ENCODE measurements at places on chromosomes 5 and 9. TPM values are rescaled to one million over a fixed set of nuclear protein-coding genes. Genes with fewer than 3 reads are reported as not detected.

SPINK13 gene
- not detected for total RNA-seq

GNG10 gene
- 12.4 TPM for total RNA-seq

DNA sequence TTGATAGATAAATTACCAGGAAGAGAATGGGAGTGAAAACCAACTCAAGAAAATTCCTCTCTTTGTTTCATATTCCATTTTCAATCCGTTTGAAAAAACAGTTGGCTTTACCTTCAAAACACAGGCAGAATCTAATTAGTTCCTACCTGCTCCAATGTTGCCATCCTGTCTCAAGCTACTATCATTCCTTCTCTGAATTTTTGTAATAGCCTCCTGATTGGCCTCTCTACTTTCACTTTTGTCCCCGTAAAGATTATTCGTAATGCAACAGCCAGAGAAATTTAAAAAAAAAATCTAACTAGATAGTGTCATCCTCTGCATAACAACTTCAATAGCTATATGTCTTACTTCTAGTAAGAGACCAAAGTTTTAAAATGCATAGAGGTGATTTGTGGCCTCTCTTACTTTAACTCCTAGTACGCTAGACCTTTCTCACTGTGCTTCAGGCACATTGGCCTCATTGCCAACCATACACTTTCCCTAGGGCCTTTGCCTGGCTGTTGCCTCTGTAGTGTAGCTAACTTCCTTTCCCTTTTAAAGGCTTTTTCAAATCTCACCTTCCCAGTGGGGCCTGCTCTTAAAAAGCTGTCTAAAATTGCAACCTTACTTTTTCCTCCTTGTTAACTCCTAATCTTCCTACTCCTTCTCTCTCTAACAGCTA lies 311.3 kb upstream of the GRIN3A start:
- DNase-seq = no peak
- no peak overlapping the region for H3K4me3 ChIP-seq
- H3K27ac ChIP-seq = no peak overlapping the region
- no peaks in the 10 kb centered on the region for H3K4me1 ChIP-seq
- H3K36me3 ChIP-seq = no peaks in the 10 kb centered on the region
- H3K27me3 ChIP-seq = no peaks in the 10 kb centered on the region

DNA sequence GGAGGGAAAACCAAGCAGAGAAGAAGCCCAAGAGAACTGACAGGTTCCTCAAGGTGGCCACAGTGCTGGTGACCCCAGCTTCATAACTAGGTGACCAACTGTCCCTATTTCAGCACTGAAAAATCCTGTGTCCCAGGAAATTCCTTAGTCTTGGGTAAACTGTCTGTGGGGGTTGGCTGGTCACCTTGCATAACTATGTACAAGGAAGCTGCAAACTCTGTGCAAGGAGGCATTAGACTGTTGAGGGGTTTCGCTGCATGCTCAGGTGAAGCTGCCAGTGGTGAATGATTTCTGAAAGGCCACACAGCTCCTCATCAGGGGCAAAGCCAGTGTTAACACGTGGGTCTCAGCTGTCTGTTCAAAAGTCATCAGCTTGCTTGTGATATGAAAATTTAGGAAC lies 36.9 kb downstream of the PCSK5 start:
- H3K27ac ChIP-seq = no peak overlapping the region
- no peak for DNase-seq
- H3K4me1 ChIP-seq = no peaks in the 10 kb centered on the region
- no peak overlapping the region for H3K4me3 ChIP-seq
- H3K27me3 ChIP-seq = no peaks in the 10 kb centered on the region

- H3K27me3 ChIP-seq = no peaks in the 10 kb centered on the region
- no peaks in the 10 kb centered on the region for H3K36me3 ChIP-seq
- H3K4me3 ChIP-seq = no peak overlapping the region
- H3K4me1 ChIP-seq = peaks cover 10% of the 10 kb centered on the region
- no peak overlapping the region for H3K27ac ChIP-seq
- DNase-seq = no peak
These were observed 18.7 kb upstream of the NRARP start for GRCh38 chr9:137320555-137321384.

DNA sequence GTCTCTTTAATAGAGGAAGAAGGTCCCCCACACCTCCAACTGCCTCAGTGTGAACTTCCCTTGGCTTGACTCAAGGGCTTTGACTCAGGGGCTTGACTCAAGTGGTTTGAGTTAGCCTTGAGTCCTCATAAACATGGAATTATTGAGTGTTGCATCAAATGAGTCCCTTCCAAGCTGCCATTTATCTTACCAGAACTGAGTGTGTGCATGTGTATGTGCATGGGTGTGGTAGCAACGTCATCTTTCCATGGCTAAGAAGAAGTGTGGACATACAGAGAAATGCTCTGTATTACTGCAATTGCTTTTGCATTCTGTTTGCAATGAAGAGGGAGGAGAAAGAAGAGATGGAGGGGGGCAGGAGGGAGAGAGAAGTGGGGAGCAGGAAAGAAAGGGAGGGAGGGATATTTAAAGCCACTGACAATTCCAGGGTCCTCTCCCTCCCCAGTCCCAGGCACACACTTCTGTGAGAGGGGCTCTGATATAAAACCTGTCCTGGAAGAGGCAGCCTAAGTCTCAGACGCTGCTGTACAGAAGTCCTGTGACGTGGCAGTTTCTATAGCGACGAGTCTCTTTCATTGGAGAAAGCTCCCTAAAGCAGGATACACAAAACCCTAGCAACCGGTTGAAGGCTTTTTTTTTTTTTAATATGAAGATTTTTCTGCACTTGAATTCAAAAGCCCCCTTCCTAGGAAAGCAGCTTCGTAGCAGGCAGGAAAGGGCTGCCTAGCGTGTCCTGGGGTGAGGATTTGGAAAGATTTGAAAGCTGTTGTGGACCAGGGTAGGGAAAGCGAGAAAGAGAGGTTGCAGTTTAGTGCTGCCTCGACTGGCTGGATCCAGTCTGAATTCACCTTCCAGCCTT lies 93.3 kb upstream of the MAP1B start:
- no peak overlapping the region for H3K4me3 ChIP-seq
- no peaks in the 10 kb centered on the region for H3K4me1 ChIP-seq
- no peak overlapping the region for H3K27ac ChIP-seq
- H3K27me3 ChIP-seq = no peaks in the 10 kb centered on the region
- no peaks in the 10 kb centered on the region for H3K36me3 ChIP-seq

DNA sequence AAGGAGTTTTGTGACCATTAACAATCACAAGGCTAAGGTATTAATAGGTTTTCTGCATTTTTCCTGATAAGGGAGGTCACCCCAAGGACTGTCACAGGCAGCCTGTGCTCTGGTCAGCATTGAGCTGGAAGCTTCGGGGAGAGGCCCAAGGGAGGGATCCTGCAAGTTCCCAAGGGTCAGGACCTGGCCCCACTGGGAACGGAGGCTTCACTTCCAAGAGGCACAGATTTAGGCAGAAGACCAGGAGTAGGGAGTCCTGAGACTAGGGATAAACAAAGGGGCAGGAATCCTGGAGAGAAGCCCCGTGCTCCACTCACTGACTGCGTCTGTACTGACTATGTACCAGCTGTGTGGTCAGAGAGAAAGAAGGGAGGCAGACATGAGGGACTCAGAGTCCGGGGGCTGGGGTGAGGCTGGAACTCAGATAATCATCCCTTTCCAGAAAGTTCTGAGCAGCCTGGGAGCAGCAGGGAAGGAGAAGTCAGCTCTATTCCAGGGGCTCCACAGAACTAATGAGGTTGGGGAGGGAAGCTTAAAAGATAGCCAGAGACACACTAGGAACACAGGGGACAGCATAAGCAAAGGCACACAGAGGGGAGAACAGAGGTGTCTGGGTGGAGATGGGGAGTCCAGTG lies 37.8 kb downstream of the B4GALT1 start:
- DNase-seq = no peak
- peaks cover 47% of the 10 kb centered on the region for H3K36me3 ChIP-seq
- H3K27ac ChIP-seq = no peak overlapping the region
- no peaks in the 10 kb centered on the region for H3K27me3 ChIP-seq

DNA sequence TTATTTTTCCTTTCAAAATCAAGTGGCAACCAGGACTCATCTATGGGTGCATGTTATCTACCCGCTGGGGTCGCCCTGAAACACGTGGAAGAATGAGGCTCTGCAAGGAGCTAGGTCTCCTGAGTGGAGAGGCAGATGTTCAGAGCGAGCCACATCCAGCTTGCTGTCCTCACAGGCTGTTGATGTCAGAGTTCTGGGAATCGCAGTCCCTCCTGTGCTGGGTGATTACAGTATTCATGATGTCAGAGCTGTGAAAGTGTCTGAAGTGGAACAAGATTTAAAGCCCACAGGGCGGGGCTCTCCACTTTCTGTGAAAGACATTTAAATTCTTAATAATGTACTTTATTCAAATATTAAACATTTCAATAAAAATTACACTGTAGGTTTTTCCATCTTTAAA lies 24.4 kb upstream of the LMX1B start:
- H3K36me3 ChIP-seq = no peaks in the 10 kb centered on the region
- peaks cover 3% of the 10 kb centered on the region for H3K27me3 ChIP-seq
- H3K27ac ChIP-seq = no peak overlapping the region
- no peaks in the 10 kb centered on the region for H3K4me1 ChIP-seq

- H3K4me3 ChIP-seq = peak within 1 kb of the TSS; percentile 64
- peak; percentile 73 for DNase-seq
- no peaks in the 10 kb centered on the region for H3K36me3 ChIP-seq
These were observed at the start of gene ENC1 for GRCh38 chr5:74640450-74640953. ENC1 (minus strand) TSS chr5:74640728; CDS start chr5:74636485, 4,243 bp downstream.

GRCh38 chr9:27586304-27586703 lies 13.0 kb upstream of the C9orf72 start:
- no peaks in the 10 kb centered on the region for H3K4me1 ChIP-seq
- no peak for DNase-seq
- H3K36me3 ChIP-seq = no peaks in the 10 kb centered on the region
- no peak overlapping the region for H3K27ac ChIP-seq
- H3K4me3 ChIP-seq = no peak overlapping the region
- H3K27me3 ChIP-seq = peaks cover 5% of the 10 kb centered on the region

DNA sequence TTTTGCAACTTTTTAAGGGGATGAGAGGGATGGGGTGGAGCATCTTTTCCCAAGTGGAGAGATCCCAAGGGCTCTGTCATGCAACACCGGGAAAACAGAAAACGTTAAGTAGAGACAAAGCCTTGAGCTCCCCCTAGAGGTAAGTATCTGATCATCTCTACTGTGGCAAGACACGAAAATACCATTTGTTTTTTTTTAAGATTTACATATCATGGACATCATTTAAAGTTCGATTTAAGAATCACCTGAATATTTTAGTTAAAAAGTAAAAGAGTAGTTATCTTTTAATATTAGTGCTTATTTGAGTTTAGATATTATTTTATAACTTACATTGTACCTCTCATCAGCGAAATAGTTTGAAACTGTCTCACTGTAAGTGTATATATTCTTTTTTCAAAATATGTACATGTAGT lies 200.4 kb downstream of the LRRC70 start:
- no peaks in the 10 kb centered on the region for H3K4me1 ChIP-seq
- H3K27me3 ChIP-seq = no peaks in the 10 kb centered on the region
- DNase-seq = no peak
- H3K27ac ChIP-seq = no peak overlapping the region

DNA sequence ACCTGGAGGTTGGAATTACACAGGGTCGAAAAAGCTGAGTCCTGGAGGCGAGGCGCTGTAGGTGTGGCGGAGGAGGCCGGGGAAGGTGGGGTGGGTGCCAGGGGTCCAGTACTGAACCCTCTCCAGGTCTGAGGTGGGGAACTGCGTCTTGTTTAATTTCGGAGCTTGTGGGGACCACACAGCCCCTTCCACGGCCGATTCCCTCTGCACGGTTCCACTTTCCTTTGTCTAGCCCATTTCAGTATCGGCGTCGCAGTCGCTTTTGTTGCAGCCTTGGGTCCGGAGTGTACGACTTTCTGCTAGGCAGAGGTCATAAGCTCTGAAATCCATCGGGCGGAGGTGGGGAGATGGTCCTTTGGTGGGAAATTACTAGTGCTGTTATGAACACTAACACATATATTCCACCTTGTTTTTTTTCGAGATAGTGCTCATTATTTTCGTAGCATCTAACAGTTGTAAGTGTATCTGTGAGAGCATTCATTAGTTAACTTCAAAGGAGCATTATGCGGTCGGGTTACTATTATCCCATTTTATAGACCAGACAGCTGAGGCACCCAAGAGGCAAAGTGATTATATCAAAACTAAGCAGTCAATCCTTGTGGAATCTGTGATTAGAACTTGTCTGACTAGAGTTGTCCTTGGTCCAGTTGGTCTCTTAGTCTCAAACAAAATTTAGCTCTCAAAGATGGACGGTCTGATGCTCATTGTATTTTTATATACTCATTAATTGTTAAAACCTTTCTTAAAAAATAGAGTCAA lies 737 bp downstream of the RNF180 start:
- DNase-seq = no peak
- no peaks in the 10 kb centered on the region for H3K4me1 ChIP-seq
- H3K36me3 ChIP-seq = no peaks in the 10 kb centered on the region
- H3K27me3 ChIP-seq = no peaks in the 10 kb centered on the region
- H3K4me3 ChIP-seq = no peak overlapping the region

- no peaks in the 10 kb centered on the region for H3K27me3 ChIP-seq
- H3K4me1 ChIP-seq = no peaks in the 10 kb centered on the region
- no peak for DNase-seq
- H3K27ac ChIP-seq = no peak overlapping the region
These were observed 77.5 kb downstream of the SPATA31C2 start for GRCh38 chr9:88060746-88061145.

- H3K4me3 ChIP-seq = no peak overlapping the region
- no peaks in the 10 kb centered on the region for H3K27me3 ChIP-seq
These were observed 6.5 kb downstream of the TMEM161B start for GRCh38 chr5:88262116-88262515.

- no peak overlapping the region for H3K4me3 ChIP-seq
- H3K36me3 ChIP-seq = no peaks in the 10 kb centered on the region
- no peak for DNase-seq
- no peak overlapping the region for H3K27ac ChIP-seq
- no peaks in the 10 kb centered on the region for H3K27me3 ChIP-seq
- no peaks in the 10 kb centered on the region for H3K4me1 ChIP-seq
These were observed 46.3 kb upstream of the LARP1 start for GRCh38 chr5:154708846-154709245.

GRCh38 chr9:95098391-95098921 lies 219.1 kb downstream of the FANCC start:
- H3K27me3 ChIP-seq = no peaks in the 10 kb centered on the region
- no peaks in the 10 kb centered on the region for H3K36me3 ChIP-seq
- no peak for DNase-seq
- no peak overlapping the region for H3K27ac ChIP-seq

GRCh38 chr5:4873652-4874051 lies 266.5 kb upstream of the ADAMTS16 start:
- DNase-seq = no peak
- no peaks in the 10 kb centered on the region for H3K36me3 ChIP-seq
- no peak overlapping the region for H3K4me3 ChIP-seq
- no peaks in the 10 kb centered on the region for H3K27me3 ChIP-seq
- H3K4me1 ChIP-seq = no peaks in the 10 kb centered on the region
- no peak overlapping the region for H3K27ac ChIP-seq

GRCh38 chr5:113487416-113487780 lies 855 bp downstream of the MCC start:
- H3K4me1 ChIP-seq = peaks cover 24% of the 10 kb centered on the region
- H3K36me3 ChIP-seq = no peaks in the 10 kb centered on the region
- peak; percentile 10 for DNase-seq
- no peak overlapping the region for H3K27ac ChIP-seq
- H3K27me3 ChIP-seq = peaks cover 24% of the 10 kb centered on the region

- no peak overlapping the region for H3K4me3 ChIP-seq
- no peak overlapping the region for H3K27ac ChIP-seq
- peaks cover 4% of the 10 kb centered on the region for H3K27me3 ChIP-seq
- DNase-seq = peak; percentile 56
- H3K4me1 ChIP-seq = peaks cover 21% of the 10 kb centered on the region
These were observed 74.5 kb upstream of the BARHL1 start for GRCh38 chr9:132507670-132508469.
